ENCODE measurements at places on chromosomes 4 and X. TPM values are rescaled to one million over a fixed set of nuclear protein-coding genes. Genes with fewer than 3 reads are reported as not detected.

GRCh38 chr4:12145768-12146167 lies 717.1 kb upstream of the HS3ST1 start:
- DNase-seq = no peak

DNA sequence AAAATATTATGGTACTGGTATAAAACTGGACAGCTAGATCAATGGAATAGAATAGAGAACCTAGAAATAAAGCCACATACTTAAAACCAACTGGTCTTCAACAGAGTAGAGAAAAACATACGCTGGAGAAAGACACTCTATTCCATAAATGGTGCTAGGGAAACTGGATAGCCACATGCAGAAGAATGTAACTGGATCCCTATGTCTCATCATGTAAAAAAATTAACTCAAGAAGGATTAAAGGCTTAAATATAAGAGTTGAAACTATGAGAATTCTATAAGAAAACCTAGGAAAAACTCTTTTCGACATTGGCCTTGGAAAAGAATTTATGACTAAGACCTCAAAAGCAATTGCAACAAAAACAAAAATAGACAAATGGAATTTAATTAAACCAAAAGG lies 114.6 kb downstream of the PCDH18 start:
- DNase-seq = no peak

GRCh38 chrX:29662759-29663503 lies 552.4 kb upstream of the MAGEB2 start:
- peak; percentile 71 for DNase-seq

- no peak for DNase-seq
These were observed 273.5 kb downstream of the DCHS2 start for GRCh38 chr4:154218051-154218450.

DNA sequence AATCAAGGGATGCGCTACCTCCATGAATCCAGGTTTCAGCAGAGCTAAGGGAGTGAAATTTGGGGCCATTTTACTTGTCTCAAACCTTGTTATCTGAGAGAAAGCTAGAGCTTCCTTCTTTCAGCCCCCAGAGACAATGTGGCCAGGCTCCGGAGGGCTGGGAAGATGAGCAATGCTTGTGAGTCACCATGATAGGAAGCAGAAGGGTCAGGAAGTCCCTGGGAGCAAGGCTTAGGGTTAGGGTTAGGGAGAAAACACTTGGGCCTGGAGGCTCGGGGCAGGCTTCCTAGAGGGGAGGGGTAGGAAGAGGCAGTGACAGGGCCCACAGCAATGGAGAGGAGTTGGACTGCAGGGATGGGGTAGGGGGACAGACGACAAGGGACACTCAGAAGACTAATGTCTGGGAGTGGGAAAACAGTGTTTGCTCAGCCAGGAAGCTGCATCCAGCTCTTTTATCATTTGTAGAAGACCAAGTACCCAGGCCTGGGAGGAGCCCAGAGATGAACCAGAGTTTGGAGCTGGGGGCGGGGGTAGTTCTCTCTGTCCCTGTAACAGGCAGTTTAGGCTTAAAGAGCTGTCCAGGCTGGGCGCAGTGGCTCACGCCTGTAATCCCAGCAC lies 16.4 kb upstream of the PORCN start:
- DNase-seq = no peak

- DNase-seq = peak; percentile 68
These were observed 436.2 kb downstream of the FAT4 start for GRCh38 chr4:125750828-125751466.

DNA sequence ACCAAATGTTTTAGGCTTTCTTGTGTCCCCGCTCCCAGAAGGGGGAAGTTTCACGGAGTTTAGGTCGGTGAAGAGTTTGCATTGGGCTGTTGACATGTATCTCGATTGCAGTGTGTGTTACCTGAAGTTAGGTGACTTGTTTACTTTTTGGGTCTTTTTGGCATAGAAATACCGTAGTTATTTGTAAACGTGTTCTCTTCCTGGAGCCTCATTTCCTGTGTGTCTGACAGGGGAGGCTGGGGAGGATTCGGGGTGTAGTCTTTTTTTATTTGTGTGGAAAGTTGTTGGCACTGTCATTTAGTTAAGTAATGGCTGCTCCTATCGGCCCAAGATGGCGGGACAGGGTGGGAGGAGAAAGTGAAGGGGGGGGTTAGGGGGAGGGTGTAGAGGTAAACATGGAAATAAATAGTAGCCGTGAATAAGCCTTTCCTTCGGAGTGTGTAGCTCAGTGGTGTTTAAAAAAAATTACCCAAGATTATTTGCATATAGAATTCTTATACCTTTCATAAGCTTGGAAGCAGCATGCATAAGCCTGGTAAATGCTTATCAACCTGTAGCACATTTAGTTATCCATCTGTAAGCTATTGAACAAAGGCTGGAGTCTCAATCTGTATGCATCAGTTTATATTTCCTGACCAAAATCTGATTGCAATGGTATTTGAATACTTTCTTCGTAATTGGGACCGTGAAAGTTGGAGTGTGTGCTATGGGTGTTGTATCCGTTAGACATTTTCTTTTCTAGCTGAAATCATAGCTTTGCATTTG lies 1.6 kb downstream of the KDM6A start:
- DNase-seq = peak; percentile 50

The LAS1L gene
- 70.9 TPM for polyA plus RNA-seq

The SLC34A2 gene
- not detected for polyA plus RNA-seq

Measured in A549 (cell line).